ENCODE measurements at places on chromosomes 13 and 19. TPM values are rescaled to one million over a fixed set of nuclear protein-coding genes. Genes with fewer than 3 reads are reported as not detected.

- no peak for DNase-seq
Observed at GRCh38 chr13:113628291-113629270, 29.4 kb downstream of the ATP4B start.

GRCh38 chr13:104584481-104584880 lies 1518.3 kb upstream of the SLC10A2 start:
- no peak for DNase-seq

DNA sequence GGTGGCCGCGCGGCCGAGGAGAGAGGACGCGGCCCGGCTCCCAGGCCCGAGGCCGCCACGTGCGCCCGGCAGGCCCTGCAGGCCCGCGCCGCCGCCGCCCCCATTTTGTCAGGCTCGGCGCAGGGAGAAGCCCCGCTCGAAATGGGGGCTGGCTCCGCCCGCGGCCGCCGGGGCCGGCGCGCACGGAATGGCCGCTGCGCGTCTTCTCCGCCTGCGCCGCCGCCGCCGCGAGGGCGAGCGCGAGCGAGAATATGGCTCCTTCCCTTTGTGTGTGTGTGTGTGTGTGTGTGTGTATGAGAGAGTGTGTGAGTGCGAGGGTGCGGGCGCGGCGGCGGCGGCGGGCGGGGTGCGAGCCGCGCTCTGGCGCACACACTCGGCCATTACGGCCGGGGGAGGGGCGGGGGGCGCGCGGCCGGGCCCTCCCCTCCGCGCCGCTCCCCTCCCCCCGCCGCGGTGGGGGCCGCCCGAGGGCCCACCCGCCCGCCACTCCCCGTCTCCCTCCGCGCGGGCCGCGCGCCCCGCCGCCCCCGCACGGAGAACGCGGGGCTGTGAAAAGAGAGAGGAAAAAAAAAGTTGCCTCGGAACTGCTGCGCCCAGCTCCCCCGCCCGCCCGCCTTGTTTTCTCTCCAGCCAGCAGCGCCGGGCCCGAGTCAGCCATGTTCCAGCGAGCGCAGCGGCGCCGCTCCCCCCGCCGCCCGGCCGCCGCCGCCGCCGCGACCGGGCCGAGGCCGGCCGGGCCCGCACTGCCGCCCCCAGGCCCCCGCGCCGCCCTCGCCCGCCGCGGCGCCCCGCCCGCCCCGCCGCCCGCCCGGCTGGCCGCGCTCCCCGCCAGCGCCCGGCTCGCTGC lies 1.0 kb downstream of the HMGB1 start:
- peak; percentile 84 for DNase-seq

DNA sequence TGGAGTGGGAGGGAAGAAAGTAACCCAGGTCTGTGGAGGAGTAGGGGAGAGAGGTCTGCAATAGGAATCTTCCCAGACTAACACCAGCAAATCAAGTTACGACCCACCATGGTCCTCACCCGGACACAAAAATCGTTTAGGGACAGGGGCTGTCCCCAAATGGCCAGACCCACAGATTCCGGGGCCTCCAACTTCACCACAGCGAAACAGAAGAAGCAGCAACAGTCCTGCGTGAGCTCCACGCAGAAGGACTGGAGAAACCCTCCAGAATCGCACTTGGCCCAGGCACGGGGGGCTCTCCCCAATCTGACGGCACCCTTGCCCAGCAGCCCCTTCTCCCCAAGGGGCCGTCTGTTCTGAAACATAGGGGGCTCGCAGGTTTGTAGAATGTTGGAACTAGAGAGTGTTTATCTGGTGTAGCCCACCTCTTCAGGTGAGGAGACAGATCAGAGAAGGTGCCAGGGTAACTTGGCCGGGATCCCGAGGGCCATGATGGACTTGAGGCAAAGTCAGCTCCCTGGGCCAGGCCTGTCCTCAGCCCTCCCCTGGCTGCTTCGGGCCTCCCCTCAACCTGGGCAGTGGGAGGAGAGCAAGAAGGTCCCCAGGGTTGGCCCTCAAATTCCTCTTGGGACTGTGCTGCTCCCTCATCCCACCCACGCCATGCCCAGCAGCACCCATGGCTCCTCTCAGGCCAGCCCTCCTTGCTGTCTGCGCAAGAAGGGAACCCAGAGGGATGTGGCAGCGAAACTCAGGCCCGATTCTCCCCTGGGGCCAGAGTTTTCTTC lies 82.5 kb upstream of the GPR183 start:
- no peak for DNase-seq

- DNase-seq: no peak
Observed at GRCh38 chr13:76440568-76440967, 445.6 kb downstream of the KCTD12 start.

DNA sequence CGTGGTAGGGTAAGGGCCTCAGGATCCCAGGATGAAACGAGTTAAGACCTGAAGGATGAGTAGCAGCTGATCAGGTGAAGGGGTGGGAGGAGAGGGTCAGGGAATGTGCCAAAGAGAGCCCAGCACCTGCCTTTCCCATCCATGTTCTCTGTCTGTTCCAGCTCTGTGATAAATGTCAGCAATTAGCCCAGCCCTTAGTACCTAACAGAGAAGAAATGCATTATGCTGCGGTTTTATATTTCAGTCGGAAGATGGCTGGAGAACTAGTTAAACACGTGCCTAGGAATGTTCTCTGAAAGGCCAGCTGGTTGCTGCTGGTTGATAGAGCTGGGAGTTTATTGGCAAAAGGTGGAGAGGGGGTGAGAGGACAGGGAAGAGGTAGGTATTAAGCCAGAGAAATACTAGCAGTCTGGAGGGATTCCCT lies 268.2 kb downstream of the SHISA2 start:
- DNase-seq: no peak

- no peak for DNase-seq
Observed at GRCh38 chr19:5059213-5059574, 90.3 kb downstream of the KDM4B start.

The SELENOV gene
- 0.41 TPM for total RNA-seq

The HS6ST3 gene
- total RNA-seq: 25.3 TPM

The MEF2B gene
- not detected for total RNA-seq

All from frontal cortex (tissue), 4 donors.